H1 (cell line): ENCODE measurements at places on chromosomes 2 and 18.

DNA sequence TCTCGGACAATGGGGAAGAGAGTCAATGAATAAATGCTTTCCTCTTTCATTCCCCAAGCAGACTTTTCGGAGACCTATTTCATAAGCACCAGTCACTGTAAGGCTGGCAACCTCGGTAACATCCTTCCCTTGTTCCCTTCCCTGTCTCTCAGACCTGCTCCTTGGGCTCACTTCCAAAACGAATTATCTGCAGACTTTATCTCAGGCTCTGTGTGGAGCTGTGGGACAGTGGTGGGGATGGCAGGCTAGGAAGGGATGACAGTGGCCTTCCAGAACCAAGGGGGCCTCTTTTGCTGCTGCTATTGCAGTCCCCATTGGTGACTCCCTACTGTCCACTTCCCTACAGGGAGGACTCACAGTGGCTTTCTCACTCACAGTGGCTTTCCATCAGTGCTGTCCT lies 185.6 kb upstream of the MEX3C start:
- no peak for DNase-seq

GRCh38 chr2:8376603-8377410 lies 305.0 kb upstream of the ID2 start:
- no peak for DNase-seq

GRCh38 chr2:199457147-199458008 lies at the start of gene SATB2:
TSS of gene SATB2 (minus strand) at chr2:199457939. CDS start at chr2:199456037, 1,902 bp downstream.
- DNase-seq = no peak

- DNase-seq = no peak
Observed at GRCh38 chr2:203418271-203418670, 90.1 kb downstream of the ABI2 start.

GRCh38 chr2:240619506-240620148 lies 5.7 kb upstream of the GPR35 start:
- no peak for DNase-seq
